ENCODE measurements at places on chromosomes 3 and 15.

- DNase-seq: no peak
Measured at GRCh38 chr3:59609657-59610348, 560.0 kb upstream of the CFAP20DC start.

- no peak for DNase-seq
Measured at GRCh38 chr15:55194256-55194655, 2.5 kb downstream of the RSL24D1 start.

- DNase-seq: no peak
Measured at GRCh38 chr3:14154276-14154675, 24.1 kb downstream of the XPC start.

GRCh38 chr15:42155546-42156242 lies 742 bp downstream of the PLA2G4F start:
- no peak for DNase-seq

- DNase-seq: no peak
Measured at GRCh38 chr15:47820747-47821319, 103.5 kb downstream of the SEMA6D start.

DNA sequence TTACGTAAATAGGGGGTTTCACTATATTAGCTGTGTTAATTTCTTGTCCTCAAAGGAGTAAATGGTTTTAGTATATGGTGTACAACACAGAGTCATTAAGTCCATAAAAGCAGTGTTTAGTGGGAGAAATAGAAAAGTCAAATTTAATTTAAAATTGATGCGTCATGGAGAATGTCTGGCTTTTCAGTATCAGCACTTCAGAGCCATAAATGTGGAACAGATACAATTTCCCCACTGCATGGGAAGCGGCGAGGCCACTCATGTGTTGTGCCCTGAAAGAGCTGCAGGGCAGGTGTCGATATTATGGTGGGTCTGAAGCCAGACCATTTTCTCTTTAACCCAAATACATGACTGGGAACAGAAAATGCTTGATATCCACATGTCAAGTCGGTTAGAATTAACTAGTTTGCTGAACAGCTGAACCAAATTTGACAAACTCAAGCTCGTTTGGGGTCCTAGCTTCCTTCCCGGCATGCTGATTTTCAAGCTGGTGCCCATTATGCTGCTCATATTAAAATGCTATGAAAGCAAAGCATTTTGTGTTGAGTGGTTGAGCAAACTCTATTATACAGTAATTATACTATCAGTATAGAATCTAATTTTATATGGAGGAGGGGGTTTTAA lies 364.6 kb upstream of the TBL1XR1 start:
- DNase-seq: no peak

DNA sequence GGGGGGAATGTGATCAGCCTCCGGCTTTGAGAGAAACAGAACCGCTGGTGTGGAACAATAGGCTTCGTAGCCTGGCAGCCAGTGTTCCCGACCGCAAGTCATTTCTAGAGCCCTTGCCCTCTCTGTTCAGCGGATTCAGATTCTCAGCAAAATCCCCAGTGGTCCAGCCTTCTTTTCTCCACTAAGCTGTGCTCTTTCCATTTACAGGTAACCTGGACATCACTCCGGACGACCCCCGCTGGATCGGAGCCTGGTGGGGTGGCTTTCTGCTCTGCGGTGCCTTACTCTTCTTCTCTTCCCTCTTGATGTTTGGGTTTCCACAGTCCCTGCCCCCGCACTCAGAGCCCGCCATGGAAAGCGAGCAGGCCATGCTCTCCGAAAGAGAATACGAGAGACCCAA lies 250.6 kb downstream of the SLCO3A1 start:
- no peak for DNase-seq

DNA sequence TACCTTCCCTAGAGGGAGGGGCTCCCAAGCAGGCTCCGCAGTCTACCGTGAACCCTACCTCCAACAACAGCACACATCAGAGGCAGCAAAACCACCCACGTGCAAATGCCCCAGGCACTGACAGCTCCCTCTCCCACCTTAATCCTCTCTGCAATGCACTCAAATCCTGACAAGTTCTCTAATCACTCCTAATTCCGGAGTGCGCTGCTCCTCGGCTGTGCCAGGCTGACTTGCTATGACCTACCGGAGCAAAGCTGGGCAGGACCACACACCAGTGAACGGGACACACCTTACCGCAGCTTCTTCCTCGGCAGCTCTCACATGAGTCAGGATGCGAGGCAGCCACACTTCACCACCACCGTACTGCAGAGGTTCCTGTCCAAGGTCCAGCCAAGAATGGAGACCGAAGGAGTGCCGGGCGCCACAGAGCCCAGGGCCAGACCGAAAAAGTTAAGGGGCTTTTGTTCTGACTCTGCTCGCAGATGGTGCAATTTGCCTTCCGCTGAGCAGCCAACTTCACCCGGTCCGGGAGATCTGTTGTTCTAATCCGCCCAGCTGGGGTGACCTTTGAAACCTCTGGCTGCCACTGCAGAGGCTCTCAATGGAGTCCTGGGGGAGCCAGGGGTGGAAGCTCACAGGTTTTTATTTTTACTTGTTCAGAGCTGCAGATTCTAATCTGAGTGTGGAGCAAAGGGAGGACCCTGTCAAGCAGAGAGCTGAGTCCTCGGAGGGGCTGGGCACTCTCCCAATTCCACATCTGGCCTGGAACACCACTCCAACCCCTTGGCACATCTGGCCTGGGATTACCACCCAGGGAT lies 84.4 kb downstream of the MYLK start:
- no peak for DNase-seq

DNA sequence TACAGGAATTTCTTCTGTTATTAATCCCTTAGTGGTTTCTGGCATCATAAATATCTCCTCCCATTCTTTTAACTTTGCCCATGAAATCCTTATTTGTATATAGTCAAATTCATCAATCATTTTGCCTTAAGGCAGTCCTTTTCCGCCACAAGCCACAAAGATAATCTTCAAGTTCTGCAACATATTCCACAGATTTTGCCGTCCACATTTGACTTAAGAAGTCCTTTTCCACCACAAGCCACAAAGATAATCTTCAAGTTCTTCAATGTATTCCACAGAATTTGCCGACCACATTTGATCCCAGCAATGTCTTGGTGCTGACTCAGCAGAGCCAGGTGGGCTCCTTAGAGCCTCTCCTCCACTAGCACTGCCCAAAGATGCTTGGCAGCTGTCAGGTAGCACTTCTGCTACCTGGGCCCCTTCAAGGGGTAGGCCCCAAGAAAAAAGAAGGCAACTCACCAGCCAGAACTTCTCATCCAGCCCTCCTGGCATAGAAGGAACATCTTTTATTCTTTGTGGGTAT lies 35.0 kb downstream of the SEC22C start:
- no peak for DNase-seq

- DNase-seq: no peak
Measured at GRCh38 chr3:104779324-104779723, 587.4 kb upstream of the ALCAM start.

DNA sequence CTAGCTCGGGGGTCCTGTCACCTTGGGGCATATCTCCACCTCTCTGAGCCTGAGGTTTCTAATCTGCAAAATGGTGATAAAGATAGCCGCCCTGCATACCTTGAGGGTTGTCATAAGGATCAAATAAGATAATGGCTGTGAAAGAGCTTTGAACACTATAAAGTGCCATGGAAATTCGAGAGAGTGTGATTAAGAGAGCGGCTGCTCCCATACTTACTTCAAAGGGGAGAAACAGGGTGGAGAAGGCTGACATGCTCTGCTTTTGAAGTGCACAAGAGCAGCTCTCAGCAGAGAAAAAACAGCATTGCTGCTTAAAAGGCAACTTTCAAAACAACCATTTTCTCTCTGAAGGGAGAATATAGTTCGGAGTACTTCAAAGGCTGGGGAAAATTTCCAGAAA lies 529.2 kb downstream of the EPHB1 start:
- DNase-seq: no peak

- no peak for DNase-seq
Measured at GRCh38 chr3:73743551-73743950, 118.8 kb upstream of the PDZRN3 start.

- DNase-seq: no peak
Measured at GRCh38 chr3:127886231-127886955, 28.6 kb upstream of the KBTBD12 start.

DNA sequence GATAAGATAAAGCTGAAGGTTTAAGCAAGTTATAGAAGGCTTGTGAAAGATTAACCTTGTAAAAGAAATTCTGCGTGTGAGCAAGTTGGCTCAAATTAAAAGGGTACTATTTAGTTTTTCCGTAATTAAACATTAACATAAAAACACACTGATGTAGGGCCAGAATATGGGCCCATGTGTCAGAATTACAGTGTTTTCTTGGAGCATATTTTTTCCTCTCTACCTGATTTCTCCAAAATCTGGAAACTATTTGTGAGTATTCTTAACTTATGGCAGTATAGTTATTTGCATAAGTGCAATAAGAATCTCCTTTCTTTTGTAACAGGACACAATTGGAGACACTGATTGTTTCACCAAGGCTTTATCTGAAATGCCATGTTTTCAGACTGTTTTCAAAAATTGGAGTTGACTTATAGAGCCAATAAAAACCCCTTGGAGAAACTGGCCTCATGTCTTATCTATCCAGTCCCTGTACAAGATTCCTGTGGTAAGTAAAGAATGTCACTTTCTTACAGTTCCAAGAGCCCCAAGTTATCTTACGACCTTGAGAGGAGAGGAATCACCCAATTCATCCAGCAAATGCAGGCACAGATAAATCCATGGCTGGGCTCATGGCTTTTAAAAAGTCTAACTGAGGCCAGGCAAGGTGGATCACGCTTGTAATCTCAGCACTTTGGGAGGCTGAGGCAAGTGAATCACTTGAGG lies 47.8 kb upstream of the P2RY1 start:
- DNase-seq: no peak

GRCh38 chr15:89870006-89870405 lies 23.8 kb downstream of the AP3S2 start:
- no peak for DNase-seq

- no peak for DNase-seq
Measured at GRCh38 chr15:29778382-29778781, 43.9 kb downstream of the TJP1 start.

DNA sequence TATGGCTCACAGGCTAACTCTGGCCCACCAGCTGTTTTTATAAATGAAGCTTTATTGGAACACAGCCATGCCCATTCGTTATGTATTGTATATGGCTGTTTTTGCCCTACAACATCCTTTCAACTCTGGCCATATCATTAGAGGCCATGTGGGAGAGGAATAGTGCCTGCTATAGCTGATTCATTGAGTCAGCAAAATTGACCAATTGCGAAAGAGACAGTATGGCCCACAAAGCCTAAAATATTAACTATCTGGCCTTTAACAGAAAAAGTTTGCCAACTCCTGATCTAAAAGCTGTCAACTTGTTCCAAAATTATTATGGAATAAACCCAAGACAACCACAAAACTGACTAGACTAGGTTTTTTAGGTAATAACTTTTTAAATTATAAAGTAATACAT lies 1.4 kb downstream of the NR1I2 start:
- DNase-seq: no peak

DNA sequence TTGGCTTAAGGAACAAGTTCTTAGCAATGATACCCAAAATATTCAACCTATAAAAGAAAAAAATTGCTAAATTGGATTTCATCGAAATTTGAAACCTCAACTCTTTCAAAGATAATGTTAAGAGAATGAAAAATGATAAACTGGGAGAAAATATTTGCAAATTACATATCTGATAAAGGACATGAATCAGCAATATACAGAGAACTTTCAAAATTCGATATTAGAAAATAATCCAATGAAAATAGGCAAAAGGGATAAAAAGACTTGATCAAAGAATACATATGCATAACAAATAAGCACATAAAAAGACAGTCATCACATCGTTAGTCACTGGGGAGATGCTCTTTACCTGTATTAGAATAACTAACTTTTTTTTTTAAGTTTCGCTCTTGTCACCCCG lies 73.0 kb upstream of the NEO1 start:
- DNase-seq: no peak

- no peak for DNase-seq
Measured at GRCh38 chr15:80445300-80446041, 41.3 kb downstream of the ARNT2 start.

Data from posterior cingulate gyrus (tissue), 11 donors.